ENCODE measurements at places on chromosomes 12 and 14.

DNA sequence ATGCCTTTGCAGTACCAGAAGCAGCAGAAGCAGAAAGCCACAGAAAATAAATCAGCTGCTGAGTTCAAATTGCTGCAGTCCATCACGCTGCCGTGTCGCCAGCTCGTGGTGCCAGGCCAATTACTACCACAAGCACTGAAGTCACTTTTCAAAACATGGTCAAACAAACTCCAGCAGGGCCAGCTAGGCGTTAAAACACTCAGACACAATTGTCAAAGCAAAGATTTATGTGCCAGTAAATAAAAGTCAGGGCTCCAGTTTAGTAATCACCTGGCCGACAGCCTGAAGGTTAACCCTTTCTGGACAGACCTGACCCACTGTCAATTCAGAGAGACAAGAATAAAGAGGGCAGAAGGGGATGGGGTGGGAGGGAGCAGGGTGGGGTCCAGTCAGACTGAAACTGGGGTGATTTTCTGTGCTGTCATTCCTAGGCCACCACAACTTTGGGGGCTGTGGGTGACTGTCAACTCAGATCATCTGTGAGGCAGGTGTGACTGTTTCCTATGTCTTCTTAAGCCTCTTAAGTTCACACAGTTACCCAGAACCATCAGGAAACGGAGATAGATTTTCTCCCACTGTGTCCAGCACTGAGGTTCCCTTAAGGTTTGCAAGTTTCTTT is 109.8 kb upstream of the FUT8 start:
- DNase-seq: no peak

DNA sequence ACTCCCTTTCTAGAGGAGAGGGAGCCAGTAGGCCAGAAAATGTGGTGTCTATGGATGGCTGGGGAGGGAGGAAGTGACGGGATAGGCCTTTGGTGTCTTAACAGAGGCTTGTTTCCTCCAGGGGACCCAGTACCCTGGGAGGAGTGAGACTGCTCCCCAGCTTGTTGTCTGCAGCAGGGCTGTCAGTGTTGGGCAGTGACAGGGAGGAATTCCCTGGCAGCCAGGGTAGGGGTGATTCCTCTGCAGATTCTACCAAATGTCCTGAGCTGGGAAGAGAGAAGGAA is 64.0 kb downstream of the GALNT16 start:
- DNase-seq: no peak

- no peak for DNase-seq
Measured at GRCh38 chr12:57626921-57627445, 6.0 kb downstream of the B4GALNT1 start.

GRCh38 chr12:29728030-29728429 is 55.7 kb downstream of the TMTC1 start:
- DNase-seq: no peak

DNA sequence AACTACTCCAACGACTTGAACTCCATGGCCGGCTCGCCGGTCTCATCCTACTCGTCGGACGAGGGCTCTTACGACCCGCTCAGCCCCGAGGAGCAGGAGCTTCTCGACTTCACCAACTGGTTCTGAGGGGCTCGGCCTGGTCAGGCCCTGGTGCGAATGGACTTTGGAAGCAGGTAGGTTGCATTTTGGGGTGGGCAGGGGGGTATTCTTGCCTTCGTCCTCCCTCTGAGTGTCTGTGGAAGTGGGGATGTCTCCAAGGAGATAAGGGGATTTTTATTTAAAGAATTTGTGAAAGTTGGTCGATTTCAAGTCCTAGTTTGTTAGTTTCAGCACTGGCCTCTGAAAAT is 1.3 kb downstream of the ASCL1 start:
- DNase-seq: no peak

GRCh38 chr14:88630565-88630964 is 67.7 kb downstream of the ZC3H14 start:
- no peak for DNase-seq

- peak; percentile 96 for DNase-seq
Measured at GRCh38 chr12:101830367-101831325, at the start of gene GNPTAB. GNPTAB (minus strand) TSS chr12:101830959; CDS start chr12:101830675, 284 bp downstream.

DNA sequence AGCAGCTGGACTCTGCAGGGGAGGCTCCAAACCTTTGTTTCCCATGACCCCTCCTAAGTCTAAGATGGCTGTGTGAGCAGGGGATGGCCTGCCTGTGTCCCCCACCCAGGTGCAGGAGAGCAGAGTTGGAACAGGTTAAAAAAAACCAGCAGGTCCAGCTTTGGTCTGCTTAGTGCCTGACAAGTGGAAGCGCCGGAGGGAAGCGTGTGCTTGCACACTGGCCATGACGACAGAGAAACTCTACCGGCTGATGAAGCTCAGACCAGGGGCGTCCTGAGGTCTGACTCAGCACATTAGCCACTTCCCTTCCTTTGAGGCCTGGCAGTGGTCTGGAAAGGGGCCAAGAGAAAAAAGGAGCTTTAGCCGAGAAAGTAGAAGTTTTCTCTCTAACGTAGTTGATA is 280.1 kb downstream of the VRK1 start:
- peak; percentile 41 for DNase-seq

- no peak for DNase-seq
Measured at GRCh38 chr14:92502541-92503286, 10.9 kb upstream of the RIN3 start.

- no peak for DNase-seq
Measured at GRCh38 chr14:93972618-93973205, 3.7 kb downstream of the ASB2 start.

GRCh38 chr14:56676042-56676441 is 96.4 kb downstream of the TMEM260 start:
- no peak for DNase-seq

DNA sequence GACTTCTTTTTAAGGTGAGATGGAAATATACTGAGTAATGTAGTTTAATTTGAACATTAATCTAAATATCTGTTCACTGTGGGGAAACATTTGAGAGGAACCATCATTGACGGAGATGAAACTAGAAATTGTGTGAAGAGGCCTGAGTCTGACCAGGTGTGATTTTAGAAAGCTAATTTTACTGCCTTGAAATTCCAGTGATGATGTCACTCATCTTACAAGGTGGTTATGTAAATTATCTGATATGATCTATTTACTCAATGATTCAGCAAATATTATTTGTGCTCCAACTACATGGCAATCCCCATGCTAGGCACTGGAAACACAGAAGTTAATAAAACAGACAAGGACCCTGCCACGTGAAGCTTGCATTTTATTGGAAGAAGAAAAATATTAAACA is 435.7 kb upstream of the DCN start:
- no peak for DNase-seq

GRCh38 chr12:65004270-65004669 is 116.8 kb downstream of the WIF1 start:
- DNase-seq: no peak

GRCh38 chr12:131499864-131500190 is 211.1 kb upstream of the SFSWAP start:
- DNase-seq: no peak

DNA sequence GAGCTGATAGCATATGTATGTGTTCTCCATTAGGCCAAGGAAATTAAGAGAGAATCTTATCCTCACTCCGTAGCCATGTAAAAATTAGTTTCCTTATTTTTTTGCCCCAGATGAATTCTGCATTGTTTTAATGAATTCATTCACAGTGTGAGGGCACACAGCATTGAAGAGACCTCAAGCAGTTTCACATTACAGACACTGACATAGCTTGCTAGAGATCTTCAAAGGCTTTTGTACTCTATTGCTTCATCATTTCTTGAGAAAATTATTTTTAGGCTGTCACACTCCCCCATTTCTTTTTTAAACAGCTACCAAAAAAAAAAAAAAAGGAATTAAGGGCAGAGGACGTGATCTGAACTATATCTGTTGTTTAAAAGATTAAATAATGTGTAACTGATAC is 251.1 kb downstream of the BCAT1 start:
- no peak for DNase-seq

DNA sequence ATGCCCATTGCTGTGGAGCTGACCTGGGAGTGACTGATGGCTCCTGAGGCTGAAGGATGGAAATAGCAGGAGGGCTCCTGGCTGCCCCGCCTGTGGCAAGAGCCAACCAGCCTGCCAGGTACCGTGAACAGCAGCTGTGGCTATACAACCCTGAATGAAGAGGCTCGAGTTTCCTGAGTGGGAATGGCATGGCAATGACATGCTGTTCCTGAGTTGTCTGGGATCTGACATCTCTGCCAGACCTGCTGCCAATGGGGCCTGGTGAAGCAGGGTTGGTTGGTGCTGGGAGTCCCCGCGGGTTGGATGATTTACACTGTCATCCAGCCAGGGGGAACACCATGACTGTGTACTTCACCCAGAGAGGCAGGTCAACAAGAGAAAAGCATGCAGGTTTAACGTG is 31.8 kb upstream of the LRRC10 start:
- DNase-seq: no peak

- DNase-seq: no peak
Measured at GRCh38 chr12:65015850-65016249, 105.3 kb downstream of the WIF1 start.

DNA sequence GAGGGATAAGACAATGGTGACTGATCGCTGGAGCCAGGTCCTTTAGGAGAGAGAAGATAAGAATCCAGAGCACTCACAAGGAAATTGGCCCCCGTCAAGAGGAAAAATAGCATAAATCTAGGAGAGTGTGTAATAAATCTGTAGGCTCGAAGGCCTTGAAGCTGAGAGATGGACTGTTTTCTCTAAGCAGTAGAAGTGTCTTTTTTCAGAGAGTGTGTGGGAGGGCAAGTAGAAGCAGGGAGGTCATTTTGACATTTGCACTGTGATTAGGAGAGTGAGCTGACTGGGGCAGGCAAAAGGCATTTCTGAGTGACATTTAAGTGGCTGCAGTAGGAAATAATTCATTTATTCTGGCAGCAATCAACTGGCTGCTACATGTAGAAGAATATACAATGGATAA is 78.0 kb upstream of the DDHD1 start:
- no peak for DNase-seq

DNA sequence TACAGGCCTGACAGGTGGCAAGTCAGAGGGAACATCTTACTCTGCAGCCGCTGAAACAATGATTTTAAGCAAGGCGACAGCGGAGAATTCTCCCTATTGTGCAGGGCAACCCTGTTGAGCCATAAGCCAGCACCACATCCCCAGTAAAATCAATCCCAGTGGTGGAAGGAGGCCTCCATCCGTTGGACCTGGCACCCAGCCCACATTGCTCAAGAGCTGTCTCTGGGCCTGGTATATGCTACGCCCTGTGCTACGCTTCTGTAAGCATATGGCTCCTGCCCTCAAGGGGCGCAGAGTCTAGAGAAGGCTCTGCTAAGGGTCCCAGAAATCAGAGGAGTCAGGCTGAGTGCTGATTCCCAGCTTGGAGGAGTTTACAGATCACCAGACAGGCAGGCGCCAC is 265.5 kb downstream of the CACNA1C start:
- DNase-seq: no peak

DNA sequence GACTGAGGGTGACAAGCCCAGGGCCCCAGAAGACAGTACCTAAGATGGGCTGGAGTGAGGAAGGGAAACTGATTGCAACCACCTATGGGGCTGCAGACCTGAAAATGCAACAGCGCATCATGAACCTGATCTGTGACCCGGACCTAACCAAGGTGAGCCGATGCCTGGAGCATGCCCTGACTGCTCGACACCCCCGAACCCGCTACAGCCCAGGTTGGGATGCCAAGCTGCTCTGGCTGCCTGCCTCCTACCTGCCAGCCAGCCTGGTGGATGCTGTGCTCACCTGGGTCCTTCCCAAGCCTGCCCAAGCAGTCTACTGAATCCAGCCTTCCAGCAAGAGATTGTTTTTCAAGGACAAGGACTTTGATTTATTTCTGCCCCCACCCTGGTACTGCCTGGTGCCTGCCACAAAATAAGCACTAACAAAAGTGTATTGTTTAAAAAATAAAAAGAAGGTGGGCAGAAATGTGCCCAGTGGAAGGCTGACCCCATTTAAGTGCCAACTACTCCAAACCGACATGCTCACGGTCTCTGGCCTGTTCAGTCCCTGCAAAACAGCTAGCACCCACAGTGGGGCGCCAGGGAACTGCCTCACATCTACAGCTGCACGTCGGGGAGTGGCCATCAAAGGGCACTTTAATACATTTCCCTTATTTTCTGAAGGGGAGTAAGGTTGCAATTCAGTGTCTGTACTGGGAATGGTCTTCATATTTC is 4.2 kb downstream of the RDH5 start:
- peak; percentile 73 for DNase-seq

DNA sequence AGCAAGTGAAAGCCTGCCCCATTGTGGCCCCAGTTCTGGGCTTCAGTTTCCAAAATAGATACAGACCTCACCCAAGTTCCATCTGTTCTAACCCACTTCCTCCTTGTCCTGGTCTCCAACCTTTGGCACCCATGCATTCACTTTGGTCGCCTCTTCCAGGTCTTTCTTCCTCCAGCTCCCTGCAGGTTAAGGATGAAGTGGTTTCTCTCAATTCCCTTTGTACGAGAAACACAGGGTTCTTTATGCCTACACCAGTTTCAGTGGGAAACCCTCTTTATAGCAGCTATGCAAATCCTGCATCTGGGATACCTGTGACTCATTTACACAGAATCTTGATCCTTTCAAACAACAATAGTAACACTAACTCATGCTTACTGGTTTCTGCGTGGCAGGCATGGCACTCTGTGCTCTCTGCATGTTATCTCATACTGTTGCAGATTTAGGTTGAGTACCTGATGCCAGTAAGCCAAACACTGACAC is 110.6 kb upstream of the AMIGO2 start:
- DNase-seq: no peak

DNA sequence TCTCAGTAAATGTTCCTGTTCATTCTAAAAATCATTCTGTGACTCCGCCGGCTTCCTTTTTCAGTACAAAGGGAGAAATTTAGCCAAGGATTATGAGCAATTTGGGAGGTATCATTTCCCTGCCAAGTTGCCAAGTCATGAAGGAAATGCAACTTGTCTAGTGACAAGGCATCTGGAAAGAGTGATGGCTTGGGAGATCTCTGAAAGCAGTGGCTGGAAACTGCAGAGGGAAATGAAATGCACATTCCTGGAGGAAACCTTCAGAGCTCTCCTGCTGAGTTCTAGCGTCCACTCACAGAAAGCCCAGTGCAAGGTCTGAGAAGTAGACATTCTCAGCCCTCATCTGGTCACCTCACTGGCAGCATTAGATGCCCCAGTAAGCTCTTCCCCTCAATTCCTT is 91.7 kb downstream of the GALC start:
- DNase-seq: no peak

GRCh38 chr12:92511786-92512185 is 191.0 kb upstream of the PLEKHG7 start:
- no peak for DNase-seq

DNA sequence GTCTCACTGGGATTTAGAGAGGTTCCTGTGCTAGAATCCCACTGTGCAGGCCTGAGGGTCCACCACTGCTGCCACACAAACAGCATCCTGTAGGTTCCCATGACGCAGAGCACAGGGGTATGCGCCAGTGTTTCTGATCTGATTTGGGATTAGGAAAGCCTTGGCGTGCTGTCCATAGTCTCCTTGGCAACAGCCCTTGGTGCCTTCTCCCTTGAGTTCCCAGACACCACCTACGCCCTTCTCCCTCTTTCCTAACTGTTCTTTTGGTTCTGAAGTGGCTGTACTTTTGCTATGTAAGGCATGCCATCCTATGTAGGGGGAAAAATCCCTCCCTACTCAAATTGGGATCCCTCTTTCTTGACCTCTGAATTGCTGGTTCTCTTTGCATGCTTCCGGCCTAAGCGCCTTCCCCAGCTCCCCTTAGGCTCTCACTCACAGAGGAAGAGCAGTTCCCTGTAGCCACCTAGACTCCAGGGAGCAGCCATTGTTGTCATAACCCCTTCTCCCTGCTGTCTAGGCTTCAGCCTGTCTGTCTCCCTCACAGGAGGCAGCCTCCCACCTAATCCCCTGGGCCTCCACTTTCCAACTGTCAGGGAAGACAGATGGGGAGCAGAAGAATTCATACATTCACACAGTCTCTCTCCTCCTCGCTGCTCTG is 14.8 kb upstream of the RIC8B start:
- DNase-seq: no peak

All from CD4-positive, alpha-beta T cell treated with Interferon alpha-2 for 1 hour (primary cell).